Stimulated activated CD4-positive, alpha-beta T cell treated with anti-CD3 and anti-CD28 coated beads, TNF-alpha, amount 100 ng/mL, for 4 hours (primary cell): ENCODE measurements at places on chromosomes 7 and 10.
A peak's percentile ranks its signal among the peaks of the same experiment; 100 is the strongest.

DNA sequence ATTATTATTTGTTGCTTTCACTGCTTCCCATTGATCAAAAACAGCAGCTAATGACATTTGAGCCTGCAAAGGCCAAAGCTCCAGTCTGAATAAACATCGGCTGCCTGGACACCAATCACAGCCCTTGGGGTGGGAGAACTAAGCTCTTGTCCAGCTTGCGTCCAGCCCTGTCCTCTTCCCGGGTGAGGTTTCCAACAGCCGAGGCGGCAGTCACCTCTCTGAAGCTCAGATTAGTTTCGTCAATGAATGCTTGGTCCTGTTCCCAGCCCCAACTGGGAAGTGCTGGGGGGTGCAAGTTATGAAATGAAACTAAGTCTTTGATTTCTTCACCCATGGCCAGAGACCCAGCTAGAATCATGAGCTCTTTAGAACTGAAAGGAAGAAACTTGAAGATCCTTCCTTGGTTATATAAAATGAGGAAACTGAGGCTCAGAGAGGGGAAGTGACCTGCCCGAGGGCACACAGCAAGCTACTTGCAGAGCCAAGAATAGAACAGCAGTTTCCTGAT, 114.0 kb upstream of the TCF7L2 start:
- no peak for DNase-seq

GRCh38 chr10:113291413-113291812, 261.4 kb upstream of the HABP2 start:
- DNase-seq, result no peak

GRCh38 chr7:44309271-44310091, 15.9 kb downstream of the CAMK2B start:
- no peak for DNase-seq

DNA sequence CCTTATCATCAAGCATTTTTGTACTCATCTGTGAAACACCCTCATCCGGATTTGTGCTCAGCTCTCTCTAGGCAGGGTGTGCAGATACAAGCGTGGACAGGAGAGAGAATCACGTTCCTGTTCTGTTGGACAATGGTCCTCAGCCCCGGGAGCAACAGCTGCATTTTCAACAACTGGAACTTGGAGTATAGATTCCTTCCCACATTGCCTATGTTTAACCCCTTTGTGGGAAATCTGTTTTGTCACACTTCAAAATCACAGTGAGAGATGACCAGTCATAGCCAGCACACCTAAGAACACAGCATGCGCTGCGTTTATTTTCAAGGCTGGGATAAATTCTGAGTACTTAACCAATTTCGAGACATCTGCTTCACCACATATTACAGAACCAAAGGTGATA, 32.5 kb downstream of the MAP3K8 start:
- DNase-seq, result no peak

DNA sequence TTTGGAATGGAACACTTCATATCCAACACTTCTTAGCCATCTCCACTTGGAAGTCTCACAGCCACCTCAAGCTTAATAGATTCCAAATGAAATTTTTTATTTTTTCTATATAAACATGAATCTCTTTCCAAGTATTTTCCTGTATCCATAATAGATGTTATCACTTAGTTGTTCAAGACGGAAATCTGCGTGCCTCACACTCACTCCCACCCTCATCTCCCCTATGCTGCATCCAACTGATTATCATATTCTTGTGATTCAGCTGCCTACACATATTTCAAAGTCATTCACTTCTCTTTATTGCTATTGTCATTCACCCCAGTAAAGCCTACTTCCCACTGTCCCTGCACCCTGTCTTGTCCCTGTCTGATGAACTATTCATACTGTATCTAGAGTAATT, 70.2 kb upstream of the MKX start:
- no peak for DNase-seq

DNA sequence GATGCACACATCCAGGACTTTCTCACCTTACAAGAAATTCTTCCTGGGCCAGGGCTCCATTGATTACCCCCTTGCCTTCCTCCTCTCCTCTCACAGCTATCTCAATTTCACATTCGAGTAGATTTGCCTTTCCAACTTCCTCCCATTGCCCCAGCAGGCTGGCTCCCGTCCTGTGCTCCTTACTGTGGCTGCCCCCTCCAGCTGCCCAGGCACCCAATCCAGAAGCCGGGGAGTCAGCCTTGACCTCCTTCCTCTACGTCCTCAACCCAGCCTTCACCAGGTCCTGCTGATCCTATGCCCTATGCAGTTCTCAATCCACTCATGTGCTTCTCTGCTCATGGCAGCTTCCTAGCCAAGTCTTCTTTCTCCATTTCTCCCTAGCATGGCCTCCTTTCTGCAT, 85.7 kb upstream of the GPR26 start:
- DNase-seq, result no peak

DNA sequence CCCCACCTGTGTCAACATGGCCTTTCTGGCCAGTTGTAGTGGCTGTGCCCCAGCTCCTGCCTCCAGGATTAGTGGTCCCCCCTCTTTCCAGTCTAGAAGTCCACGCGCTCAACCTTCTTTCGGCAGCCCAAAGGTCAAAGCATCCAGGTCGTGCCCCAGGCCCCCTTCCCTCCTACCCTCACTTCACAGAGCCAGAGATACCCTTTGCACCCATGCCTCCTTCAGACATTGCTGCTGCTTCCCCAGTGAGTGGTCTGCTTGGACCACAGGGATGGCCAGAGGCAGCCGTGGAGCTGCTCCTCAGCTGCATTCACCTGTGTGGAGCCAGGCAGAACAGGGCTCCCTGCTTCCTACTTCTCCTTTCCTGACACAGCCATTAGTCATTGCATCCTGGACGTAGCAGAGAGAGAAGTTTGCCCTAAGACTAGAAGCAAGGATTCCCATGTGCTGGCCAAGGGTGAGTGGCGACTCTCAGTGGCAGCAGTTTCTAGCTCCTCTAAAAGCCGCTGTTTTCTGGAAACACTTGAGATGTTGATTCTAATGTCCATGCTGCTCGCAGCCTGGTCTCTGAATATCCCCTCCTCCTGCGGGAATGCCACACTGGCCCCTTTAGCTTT, 243.1 kb upstream of the SHH start:
- DNase-seq, result no peak

DNA sequence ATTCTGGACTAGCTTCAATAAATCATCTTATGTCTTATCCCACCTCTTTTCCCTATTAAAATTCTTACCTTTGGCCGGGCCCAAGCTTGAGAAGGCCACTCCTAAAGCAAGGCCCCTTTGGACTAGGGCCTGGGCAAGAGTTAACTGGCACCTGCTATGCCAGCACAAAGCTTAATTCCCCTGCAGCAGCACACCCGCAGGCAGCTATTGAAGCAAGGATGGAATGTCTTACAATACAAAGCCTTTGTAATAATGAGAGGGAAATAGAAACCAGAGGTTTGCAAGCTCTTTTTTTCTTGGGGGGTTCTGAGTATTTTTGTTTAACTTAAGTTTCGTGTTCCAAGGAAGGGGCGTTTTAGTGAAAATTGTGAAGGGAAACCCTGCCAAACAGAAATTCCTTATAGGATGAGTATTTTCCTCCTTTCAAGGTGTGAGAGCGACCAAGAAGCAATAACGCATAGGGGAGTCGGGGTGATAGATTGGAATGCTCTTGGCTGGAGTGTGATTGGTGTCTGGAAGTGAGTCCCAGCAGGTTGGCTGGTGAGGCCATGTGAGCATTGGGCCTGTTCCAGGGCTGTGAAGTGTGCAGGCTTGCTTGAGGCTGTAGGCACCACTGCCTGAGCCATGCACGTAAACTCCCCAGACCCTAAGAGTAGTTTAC, 148.5 kb downstream of the KIAA1217 start:
- DNase-seq, result no peak

DNA sequence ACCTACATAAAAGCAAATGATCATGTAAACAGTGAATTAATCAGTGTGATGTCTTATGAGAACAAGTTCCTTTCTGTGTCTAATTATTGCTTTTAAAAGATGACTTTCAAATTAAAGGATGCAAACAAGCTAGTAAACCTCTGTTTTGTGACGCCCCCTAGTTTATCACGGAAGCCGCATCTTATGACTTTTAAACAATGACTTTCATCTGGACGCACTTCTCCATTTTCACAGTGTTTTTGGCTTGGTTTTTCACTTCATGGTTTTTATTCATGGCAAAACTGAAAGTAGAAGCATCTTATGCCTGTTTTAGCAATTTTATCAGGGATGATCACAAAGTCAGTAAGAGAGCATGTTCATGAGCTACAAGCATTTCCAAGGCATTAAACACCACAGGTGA, 35.0 kb downstream of the ITGA8 start:
- no peak for DNase-seq

DNA sequence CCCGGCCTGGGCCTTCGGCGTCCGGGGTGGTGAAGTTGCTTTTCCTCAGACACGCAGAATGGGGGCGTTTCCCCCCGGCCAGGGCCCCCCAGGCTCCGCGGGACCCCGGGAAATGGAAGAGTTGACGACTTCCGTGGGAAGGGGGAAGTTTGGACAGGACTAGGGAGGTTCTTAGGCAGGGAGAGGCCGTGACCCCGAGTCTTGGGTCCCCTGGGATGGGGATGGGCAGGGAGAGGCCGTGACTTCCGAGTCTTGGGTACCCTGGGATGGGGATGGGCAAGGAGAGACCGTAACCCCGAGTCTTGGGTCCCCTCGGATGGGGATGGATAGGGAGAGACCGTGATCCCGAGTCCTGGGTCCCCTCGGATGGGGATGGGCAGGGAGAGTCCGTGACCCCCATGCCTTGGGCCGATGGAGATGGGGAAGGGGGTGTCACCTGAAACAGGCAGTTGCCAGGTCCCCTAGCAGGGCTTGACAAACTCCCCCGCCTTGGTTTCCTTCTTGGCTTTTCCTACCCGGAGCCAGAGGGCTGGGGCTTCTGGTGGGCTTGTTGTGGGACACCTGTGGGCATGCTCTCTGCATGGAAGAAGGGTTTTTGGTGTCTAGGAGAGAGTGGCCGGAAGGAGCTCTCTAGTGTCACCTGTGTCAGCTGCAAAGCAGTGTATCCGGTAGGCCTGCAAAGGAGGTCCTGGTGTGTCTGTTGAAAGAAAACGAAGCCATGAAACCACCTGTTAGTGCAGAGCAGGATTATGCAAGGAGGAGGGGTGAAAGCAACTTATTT, 1.1 kb downstream of the TRRAP start:
- DNase-seq, result peak; percentile 18

- no peak for DNase-seq
Measured at GRCh38 chr7:19482628-19483027, 226.2 kb downstream of the POLR1F start.

DNA sequence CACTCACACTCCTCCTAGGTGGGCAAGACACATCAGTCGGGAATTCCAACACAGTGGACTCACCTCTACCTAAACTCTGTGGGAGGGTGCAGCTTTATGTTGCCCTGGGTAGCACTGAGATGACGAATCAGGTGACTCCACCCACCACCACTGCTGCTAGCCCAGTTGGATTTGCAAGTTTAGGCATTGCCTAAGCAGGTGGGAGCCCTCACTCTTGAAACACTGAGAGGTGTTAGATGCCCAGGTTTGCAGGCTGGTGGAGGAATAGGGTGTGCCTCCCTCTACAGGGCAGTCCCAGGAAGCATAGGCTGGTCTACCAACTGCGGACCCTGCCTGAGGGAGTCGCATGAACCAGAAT, 708.9 kb downstream of the POM121L12 start:
- DNase-seq, result no peak

- no peak for DNase-seq
Measured at GRCh38 chr7:134932707-134933370, 53.5 kb upstream of the AGBL3 start.

DNA sequence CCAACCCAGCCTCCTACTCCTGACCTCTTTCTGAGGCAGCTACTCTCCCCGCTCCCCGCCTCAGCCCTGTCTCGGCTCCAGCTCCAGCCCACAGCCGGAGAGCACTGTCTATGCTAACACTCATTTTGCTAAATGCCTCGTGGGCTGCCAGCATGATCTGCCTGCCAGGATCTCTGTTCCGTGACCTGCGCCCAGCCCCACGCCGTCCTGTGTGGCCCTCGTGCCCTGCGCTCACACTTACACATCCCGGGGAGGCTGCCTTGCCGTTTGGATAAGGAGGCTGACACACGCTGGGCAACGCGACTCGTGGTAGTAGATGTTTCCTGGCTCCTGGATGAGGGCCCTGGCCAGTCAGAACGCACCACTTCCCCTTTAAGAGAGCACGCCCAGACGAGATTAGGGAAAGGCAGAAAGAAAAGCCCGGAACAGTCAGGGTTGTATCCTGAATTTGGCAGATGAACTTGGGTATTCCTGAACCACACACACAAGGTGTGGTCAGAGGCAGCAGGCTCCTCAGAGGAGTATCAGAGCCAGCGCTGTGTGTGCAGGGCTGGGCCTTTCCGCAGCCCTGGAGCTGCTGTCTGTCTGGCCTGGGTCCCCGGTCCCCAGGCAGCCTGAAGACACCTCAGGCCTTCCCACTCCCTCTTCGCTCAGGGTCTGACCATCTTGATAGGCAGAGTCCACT, 97.7 kb upstream of the EFCAB10 start:
- DNase-seq, result no peak
